ENCODE measurements at places on chromosomes 12 and 14.

DNA sequence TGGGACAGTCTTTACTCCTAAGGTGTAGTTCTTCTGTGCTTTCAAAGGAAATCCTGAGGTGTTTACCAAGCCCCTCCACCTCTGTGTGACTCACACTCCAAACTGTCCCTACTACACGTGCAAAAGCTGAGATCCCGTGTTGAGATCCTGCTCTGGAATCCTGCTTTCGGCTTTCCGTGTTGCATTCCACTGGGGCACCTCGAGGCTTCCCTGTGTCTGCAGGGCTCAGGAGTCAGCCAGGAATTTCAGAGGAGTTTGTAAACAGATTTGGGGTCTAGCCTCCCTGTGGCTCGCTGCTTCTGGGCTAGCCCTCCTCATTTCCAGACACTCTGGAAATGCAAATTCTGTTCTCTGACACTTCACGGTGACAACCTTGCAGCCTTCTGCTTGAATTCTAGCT lies 48.4 kb downstream of the CACNA2D4 start:
- no peak for DNase-seq

GRCh38 chr14:32706721-32707519 lies 231.8 kb upstream of the NPAS3 start:
- DNase-seq = no peak

GRCh38 chr14:88063811-88064210 lies 58.9 kb downstream of the GPR65 start:
- no peak for DNase-seq

DNA sequence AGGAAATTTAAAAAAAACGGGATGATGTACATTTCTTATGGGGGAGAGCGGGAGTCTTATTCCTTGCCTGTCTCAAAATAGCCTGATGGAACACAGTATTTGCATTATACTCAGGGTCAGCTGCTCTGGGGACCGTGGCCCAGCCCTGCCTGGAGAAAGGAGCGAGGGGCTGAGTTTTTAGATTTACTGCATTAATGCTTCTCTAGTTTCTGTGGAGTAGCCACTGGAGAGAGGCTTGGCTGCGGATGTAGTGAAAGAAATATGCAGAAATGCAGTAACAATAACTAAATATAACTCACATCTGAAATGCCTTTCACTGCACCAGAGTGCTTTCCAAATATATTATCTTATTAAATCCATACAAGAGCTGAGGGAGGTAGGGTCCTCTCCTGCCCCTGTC lies 87.6 kb upstream of the MAP1LC3B2 start:
- no peak for DNase-seq

DNA sequence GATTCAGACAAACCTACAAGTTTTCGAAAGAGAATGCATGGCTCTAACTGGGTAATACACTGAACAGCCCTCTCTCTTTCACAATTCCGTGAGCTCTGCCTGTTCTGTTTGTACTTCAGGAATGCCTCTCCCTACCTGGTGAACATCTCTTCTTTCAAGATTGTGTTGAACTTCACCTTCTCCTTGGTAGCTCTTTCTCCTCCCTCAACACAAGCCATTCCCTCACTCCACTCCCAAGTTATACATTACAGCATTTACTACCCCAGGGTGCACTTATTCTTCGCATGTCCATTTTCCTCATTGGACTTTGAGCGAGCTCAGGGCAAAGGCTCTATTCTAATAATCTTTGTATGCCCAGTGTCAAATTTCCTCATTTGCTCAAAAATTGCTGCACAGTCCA lies 28.3 kb downstream of the NRDE2 start:
- no peak for DNase-seq
